ENCODE measurements at places on chromosomes 2 and 18.

DNA sequence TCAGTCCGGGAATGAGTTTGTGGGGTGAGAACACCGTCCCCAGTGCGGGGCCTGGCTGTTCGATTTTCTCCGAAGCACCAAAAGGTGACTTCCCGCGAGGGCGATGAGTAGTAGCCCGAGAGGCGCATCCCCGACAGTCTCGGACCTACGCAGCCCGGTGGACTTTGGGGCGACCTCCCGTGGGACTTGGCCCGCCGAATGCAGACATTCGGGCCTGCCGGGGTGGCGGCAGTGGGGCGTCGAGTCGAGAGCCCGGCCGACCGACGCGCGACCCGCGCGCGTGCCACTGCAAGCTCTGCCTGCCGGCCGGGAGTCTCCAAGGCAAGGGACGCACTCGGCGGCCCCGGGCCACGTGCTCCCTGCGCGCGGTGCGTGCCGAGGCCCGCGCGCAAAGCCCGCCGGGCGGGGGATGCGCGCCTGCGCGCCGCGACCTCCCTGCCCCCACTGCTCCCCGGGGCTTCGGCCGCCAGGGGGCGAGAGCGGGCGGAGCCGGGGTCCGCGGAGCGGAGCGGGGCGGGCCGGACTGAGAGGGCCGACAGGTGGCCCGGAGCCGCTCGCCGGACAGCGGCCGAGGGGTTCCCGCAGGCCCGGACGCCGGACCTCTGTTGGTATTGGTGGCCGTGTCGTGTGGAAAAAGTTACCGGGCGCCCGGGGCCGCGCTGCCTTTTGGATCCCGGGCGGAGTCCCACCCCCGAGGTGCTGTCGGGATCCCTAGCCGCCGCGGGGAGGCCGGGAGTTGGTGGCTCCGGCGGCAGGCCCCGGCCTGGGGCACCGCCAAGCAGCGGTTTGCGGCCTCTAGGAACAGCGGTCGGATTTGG lies 1.9 kb downstream of the PTMA start:
- peak; percentile 77 for DNase-seq

- peak; percentile 88 for DNase-seq
Measured at GRCh38 chr18:39946623-39947061, 2008.4 kb upstream of the PIK3C3 start.

GRCh38 chr2:199932312-199932855 lies 21.3 kb downstream of the C2orf69 start:
- peak; percentile 9 for DNase-seq

GRCh38 chr2:54899576-54900200 lies 150.6 kb downstream of the RTN4 start:
- peak; percentile 53 for DNase-seq

DNA sequence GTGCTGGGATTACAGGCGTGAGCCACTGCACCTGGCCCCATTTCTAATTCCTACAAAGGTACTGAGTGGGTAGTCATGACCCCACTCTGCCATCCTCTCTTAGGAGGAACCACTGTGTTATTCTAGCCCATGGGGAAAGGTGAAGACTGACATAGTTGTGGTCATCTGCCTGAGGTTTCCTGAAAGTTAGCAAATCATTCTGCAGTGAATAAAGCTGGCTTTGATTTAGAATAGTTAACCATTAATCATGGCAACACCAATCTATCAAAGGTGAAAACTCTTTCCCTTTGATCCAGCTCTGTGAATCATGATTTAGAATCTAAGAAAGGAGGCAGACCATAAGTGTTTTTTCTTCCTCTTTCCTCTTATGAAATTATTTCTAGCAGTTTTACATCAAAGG lies 50.8 kb downstream of the SUMO1 start:
- peak; percentile 96 for DNase-seq

DNA sequence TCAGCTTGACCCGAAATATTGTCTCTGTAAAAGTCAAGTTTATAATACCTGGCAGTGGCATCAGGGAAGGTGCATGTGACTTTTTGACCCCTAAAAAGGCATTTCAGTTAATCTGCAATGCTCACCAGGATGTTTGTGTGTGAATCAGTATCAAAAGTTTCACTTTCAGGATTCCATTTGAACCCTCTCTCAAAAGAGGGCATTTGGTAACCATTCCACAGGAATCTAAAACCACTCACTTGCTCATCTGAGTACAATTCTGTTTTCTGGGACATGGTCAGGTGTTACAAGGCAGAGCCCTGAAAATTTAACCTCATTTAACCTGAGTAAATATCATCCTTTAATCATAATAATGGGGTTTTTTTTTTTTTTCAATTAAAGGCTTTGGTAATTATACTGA lies 77.9 kb upstream of the KLF7 start:
- no peak for DNase-seq

GRCh38 chr2:171515672-171516298 lies 6.5 kb upstream of the CYBRD1 start:
- no peak for DNase-seq

- DNase-seq = peak; percentile 64
Measured at GRCh38 chr2:234840336-234840735, 111.5 kb upstream of the SH3BP4 start.

DNA sequence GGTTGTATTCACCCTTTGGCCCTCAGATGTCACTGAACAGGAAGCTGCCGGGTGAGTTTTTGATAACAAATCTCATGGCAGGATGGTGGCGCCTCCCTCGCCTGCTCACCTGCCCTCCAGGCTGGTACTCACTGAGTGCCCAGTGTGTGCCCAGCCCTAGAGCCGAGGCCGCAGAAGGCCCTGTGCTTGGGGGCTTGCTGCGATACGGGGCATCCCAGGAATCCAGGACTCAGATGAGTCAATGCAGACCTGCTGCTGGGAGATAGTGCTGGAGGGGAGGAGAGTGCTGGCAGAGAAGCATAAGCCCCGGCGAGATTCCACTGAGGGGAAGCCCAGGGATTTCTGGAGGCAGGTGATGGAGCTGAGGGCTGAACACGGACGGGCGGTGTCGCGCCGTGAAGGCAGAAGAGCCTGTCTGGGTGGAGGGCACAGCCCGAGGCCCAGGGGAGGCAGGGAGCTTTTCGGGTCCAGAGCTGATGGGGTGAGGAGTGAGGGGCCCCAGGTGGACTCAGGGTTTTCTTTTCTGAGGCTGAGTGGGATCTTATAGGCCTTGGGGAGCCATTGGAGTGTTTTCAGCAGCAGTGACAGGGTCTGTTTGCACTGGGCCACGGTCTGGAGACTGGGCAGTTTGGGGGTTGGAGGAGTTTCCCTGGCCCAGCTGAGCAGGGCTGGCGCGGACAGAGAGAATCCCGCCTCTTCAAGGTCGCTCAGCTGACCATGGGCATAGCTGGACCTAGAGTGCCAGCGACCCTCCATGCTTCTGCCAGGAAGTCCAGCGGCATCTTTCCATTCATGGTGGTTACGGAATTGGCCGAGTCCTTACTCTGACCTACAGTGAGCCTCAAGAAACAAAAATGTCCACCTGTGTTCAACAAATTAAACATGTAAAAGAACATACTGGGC lies 35.5 kb downstream of the LDLRAD4 start:
- no peak for DNase-seq

GRCh38 chr2:43032213-43033015 lies 194.0 kb downstream of the ZFP36L2 start:
- no peak for DNase-seq

GRCh38 chr18:71878226-71878625 lies 665.9 kb downstream of the CBLN2 start:
- DNase-seq = peak; percentile 54

- no peak for DNase-seq
Measured at GRCh38 chr2:183359867-183360266, 235.6 kb downstream of the NUP35 start.

DNA sequence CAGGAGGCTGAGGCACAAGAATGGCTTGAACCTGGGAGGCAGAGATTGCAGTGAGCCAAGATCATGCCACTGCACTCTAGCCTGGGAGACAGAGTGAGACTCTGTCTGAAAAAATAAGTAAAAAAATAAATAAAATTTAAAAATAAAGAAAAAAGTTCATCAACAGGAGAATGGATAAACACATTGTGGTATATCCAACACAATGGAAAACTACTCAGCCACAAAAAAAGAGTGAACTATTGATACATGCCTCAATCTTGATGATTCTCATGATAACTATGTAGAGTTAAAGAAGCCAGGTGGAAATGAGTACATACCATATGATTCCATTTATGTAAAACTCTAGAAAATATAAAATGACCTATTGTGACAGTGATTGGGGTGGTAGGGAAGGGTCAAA lies 124.3 kb upstream of the AQP4 start:
- DNase-seq = no peak

DNA sequence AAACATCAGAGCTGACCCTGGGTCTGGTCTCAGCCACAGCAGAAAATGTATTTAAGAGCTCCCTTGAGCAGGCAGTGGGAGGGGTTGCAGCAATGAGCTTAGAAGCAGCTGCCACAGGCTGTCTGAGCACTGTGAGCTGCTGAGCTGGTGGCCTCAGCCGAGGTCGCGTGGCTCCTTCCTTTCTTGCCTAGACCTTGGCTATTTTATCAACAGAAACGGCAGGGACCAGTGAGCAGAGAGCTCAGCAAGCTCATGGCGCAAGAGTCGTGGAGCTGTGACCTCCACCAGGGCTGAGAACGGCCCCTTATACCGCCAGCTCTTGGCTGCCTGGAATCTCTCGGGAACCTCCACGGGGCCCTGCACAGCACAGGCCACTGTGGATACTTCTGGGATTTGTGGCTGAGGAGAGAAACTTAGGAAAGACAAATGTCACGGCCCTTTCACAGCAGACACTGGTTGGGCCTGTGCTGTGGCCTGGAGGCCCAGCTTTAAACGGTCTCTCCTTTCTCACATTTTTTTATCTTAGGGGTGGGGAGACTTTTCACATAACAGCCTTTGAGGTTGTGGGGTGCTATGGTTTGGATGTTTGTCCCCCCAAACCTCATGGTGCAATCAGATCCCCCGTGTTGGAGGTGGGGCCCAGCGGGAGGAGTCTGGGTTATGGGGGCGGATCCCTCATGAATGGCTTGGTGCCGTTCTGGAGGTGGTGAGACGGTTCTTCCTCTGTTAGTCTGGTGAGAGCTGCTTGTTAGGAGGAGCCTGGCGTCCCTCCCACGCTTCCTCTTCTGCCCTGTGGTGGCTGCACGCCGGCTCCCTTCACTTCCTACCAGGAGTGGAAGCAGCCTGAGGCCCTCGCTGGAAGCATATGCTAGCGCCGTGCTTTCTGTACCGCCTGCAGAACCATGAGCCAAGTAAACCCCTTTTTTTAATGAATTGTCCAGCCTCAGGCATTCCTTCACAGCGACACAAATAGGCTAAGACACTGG lies 1.7 kb downstream of the ALLC start:
- no peak for DNase-seq

DNA sequence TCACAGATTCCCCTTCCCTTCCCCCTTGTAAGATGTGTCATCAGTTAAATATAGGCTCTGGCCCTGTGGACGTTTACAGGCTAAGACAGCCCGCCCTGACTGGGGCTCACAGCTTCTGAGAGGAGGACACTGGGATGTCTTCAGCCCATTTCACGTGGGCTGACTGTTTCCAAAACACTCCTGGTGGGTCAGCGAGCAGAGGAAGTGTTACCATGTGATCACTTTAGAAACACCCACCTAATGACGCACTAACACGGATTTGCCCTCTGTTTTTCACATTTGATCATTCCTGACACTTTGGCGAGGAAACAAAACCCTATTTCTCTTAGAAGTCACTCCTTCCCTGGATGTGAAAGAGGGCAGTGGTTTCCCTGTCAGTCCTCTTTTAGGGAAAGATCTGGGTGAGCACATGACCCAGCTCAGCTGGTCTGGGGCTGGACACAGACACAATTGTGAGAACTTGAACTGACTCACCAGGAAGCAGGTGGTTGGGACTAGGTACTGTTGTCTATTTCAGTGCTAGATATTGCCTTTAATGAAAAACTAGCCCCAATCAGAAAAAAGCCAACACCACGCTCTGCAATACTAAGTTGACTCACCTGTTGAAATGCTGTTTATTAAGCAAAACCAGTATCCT lies 38.8 kb downstream of the BMP10 start:
- DNase-seq = peak; percentile 43

DNA sequence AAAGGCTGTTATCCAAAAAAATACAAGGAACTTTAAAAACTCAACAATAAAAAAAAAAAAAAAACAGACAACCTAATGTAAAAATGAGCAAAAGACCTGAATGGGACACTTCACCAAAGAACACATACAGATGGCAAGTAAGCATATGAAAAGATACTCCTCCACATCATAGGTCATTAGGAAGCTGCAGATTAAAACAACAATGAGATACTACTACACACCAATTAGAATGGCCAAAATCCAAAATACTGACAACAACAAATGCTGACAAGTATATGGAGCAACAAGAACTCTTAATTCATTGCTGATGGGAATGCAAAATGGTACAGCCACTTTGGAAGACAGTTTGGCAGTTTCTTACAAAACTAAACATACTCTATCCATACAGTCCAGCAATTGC lies 84.2 kb downstream of the DYNC1I2 start:
- DNase-seq = no peak

GRCh38 chr2:55888936-55889335 lies 34.6 kb downstream of the EFEMP1 start:
- no peak for DNase-seq

DNA sequence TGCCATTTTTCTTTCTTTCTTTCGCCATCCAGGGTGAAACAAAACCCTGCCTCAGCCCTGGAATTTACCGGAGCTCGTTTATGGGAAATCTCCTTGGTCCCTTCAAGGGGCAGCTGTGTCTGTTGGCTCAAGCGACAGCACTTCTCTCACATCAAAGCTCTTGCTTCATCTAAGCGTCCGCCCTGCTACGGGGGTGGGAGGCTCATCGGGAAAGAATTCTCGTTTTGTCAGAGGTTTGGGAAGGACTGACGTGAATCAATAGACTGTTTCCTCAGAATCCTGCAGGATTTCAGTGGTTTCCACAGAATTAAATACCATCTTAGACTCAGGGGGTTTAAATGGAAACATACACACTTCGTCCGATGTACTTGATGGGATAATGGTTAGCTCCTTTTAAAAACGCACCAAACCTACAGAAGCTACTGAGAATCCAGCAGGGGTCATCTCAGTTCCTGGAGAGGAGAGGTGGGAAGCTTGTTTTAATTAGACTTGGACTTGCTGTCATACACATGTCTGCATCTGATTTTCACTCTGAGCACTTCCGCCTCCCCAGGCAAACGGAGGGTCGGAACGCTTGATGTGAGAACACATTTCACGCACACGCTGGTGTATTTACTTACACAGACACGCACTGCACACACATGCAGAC lies 91.6 kb downstream of the ASB1 start:
- no peak for DNase-seq

DNA sequence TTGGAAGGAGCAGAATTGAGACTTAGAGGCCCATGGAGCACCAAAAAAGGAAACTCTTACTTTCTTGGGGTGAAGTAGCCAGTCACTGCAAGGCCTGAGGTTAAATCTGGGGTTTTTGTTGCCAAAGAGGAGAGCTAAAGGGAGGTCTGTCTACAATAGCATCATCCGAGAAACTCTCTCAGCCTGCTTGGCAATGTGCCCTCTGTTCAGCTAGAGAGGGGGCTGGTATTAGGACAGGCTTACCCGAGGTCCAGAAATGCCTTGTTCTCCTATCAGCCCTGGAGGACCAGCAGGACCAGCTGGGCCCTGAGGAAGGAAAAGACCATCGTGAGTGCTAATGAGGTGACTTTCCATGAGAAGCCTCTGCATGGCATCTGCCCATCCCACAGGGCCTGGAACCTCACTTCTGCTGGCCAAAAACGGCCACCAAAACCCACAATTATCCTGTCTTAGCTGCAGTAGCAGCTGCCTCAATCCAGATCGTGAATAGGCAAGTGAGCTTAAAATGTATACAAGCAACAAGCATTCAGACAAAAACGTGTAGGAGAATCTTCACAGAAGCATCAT lies 61.6 kb downstream of the COL6A3 start:
- DNase-seq = no peak
